Naive thymus-derived CD8-positive, alpha-beta T cell (primary cell): ENCODE measurements at places on chromosomes 2 and 18. TPM values are rescaled to one million over a fixed set of nuclear protein-coding genes. Genes with fewer than 3 reads are reported as not detected.

GRCh38 chr2:7567646-7568045 is 650.4 kb downstream of the RNF144A start:
- DNase-seq: peak; percentile 82
- peaks cover 64% of the 10 kb centered on the region for H3K4me1 ChIP-seq
- H3K27ac ChIP-seq: peak overlapping the region; percentile 94

The GAD1 gene
- not detected for polyA plus RNA-seq

DNA sequence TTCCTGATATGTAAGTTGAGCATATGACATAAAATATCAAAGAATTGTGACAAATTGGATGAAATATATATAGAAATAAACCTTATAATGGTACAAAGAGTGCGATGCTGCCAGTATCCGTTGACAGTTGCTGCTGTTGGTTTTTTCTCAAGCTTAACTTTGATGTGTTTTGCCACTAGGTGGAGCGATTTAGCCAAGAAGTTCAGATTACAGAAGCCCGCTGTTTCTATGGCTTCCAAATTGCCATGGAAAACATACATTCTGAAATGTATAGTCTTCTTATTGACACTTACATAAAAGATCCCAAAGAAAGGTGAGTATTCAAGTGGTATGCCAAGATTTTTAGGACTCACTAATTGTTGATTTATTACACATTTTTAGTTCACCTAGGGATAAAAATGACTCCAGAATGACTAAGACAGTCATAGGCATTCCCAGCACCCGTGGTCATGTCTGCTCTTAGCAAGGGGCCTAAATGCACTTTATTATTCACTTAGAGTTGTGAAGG is 2.1 kb downstream of the RRM2 start:
- H3K4me1 ChIP-seq: peaks cover 10% of the 10 kb centered on the region
- no peaks in the 10 kb centered on the region for H3K36me3 ChIP-seq
- DNase-seq: peak; percentile 80
- H3K27ac ChIP-seq: no peak overlapping the region
- peaks cover 9% of the 10 kb centered on the region for H3K27me3 ChIP-seq
- peak overlapping the region; percentile 40 for H3K4me3 ChIP-seq

The OTOS gene
- polyA plus RNA-seq: not detected

GRCh38 chr2:28276076-28276618 is 116.5 kb upstream of the FOSL2 start:
- H3K27ac ChIP-seq: no peak overlapping the region
- no peak overlapping the region for H3K4me3 ChIP-seq
- H3K27me3 ChIP-seq: no peaks in the 10 kb centered on the region

GRCh38 chr2:225894236-225894980 is 494.9 kb downstream of the NYAP2 start:
- H3K4me3 ChIP-seq: no peak overlapping the region
- no peak overlapping the region for H3K27ac ChIP-seq
- peaks cover 17% of the 10 kb centered on the region for H3K27me3 ChIP-seq
- DNase-seq: no peak
- H3K36me3 ChIP-seq: no peaks in the 10 kb centered on the region

The ANKRD39 gene
- 18.7 TPM for polyA plus RNA-seq

GRCh38 chr2:54559006-54559445 is 102.9 kb downstream of the SPTBN1 start:
- peak overlapping the region; percentile 98 for H3K4me3 ChIP-seq
- no peaks in the 10 kb centered on the region for H3K27me3 ChIP-seq
- H3K27ac ChIP-seq: peak overlapping the region; percentile 96
- peaks cover 58% of the 10 kb centered on the region for H3K4me1 ChIP-seq
- no peak for DNase-seq

DNA sequence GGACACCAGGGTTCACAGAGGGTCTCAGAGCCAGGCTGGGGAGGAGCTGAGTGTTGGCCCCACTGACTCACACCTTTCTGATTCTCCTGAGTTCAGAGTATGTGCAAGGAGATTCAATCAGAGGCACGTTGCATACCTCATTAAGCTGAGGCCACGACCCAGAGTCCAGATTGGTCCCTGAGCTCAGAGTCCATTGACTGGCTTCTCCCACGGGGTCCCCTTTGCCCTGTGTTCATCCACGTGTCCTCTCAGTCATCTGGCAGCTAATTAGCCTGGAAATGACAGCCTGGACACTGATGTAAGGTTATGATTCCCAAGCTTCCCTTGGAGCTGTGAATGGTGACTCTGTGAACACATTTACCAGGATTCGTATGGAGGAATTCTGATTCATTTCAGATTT is 267.2 kb downstream of the SH3BP4 start:
- no peaks in the 10 kb centered on the region for H3K36me3 ChIP-seq
- DNase-seq: no peak
- no peak overlapping the region for H3K4me3 ChIP-seq

The GBX2 gene
- polyA plus RNA-seq: not detected

The MBD1 gene
- 25.2 TPM for polyA plus RNA-seq

The SLC4A5 gene
- polyA plus RNA-seq: 1.5 TPM

The ACMSD gene
- polyA plus RNA-seq: not detected

DNA sequence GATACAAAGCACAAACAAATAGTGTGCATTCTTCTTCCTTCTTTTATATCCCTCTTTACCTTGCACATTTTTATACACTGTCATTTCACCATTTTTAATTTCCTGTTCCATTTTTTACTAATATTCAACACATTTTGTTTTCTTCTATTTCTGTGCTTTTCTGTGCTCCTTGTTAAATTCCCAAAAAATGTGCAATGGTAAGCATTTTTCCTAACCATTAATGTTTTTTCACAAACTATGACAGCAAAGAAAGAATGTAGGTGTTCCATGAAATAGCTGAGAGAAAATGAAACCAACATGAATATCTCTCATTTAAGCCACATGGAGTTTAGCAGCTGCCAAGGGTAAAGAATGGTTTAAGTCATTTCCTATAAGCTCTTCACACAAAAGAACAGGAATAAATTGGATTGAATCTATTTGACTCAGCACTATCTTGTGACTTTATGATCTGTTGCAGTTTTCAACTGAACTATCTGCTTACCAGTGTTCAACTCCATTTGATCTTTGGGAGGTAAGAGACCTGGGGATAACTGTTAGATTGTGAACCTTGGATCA is 145.7 kb upstream of the CDH19 start:
- no peaks in the 10 kb centered on the region for H3K36me3 ChIP-seq
- no peak overlapping the region for H3K27ac ChIP-seq
- H3K4me1 ChIP-seq: no peaks in the 10 kb centered on the region
- H3K27me3 ChIP-seq: no peaks in the 10 kb centered on the region

The ERMN gene
- 0.58 TPM for polyA plus RNA-seq

DNA sequence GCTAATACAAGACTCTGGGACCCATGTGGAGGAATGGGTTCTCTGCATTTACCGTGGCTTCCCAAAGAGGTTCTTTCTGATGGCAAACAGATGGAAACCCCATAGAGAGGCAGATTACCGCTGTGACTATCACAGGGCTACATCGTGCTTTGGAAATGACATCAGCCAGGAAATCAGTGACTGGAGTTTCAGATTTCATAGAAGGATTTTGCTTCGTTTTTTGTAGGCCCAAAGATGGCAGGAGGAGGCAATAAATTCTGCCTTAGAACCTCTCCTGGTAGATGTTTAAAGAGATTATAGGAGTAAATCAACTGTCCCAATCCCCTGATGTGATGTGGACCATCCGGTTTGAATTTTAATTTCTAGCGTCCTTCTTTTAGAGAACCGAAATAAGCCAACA is 214.1 kb downstream of the AGPS start:
- peaks cover 2% of the 10 kb centered on the region for H3K36me3 ChIP-seq
- H3K4me1 ChIP-seq: no peaks in the 10 kb centered on the region
- H3K4me3 ChIP-seq: no peak overlapping the region
- no peak for DNase-seq

- H3K27me3 ChIP-seq: peaks cover 4% of the 10 kb centered on the region
- H3K4me3 ChIP-seq: peak overlapping the region; percentile 100
- H3K4me1 ChIP-seq: peaks cover 14% of the 10 kb centered on the region
- peak overlapping the region; percentile 86 for H3K27ac ChIP-seq
- H3K36me3 ChIP-seq: peaks cover 4% of the 10 kb centered on the region
Measured at GRCh38 chr18:54358495-54359040, 862 bp downstream of the C18orf54 start.
